T-helper 2 cell treated with Interferon-gamma antibody and Interleukin-4, amounts not matched to agents 5 μg/mL and 100 μg/mL, for 36 hours (primary cell): ENCODE measurements at places on chromosomes 16 and 17.

GRCh38 chr16:51084074-51084928 is 66.8 kb downstream of the SALL1 start:
- DNase-seq, result no peak

DNA sequence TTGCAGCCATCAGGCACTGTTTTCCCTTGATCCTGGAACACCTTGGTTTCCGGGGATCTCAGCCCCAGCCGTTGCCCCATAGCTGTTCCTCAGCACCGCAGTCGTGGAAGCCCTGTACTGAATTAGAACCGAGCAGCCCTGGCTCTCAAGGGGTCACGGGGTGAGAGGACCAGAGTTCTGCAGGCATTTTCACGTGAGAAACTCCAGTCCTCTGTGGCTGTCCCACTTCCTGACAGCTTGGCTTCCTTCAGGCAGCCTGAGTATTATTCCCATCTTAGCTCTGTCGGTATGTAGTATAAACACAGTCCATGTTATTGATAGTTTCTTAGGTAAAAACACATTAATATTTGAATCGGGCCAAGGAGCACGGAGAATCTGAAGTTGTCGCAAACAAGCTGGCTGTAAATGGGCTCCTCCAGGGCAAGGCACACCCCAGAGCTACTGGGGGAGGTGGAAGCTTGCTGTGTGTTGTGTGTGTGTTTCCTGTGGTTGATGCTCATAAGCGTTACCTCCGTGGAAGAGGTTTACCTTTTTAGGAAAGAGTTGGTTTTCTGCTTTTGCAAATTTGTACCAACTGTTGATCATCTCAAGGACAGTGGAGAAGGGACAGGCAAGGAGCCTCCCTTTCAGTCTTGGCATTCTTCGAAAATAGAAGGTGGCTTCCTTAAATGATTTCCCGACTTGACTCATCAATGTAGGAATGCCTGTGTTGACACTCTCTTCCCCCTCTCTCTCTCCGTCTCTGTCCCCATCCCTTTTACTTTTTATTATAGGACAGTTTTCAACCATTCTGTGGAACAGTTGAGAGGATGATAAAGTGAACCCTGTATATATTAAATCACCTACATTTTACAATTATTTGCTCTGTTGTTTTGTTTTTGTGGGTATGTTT is 208.9 kb upstream of the CHMP6 start:
- peak; percentile 46 for DNase-seq

DNA sequence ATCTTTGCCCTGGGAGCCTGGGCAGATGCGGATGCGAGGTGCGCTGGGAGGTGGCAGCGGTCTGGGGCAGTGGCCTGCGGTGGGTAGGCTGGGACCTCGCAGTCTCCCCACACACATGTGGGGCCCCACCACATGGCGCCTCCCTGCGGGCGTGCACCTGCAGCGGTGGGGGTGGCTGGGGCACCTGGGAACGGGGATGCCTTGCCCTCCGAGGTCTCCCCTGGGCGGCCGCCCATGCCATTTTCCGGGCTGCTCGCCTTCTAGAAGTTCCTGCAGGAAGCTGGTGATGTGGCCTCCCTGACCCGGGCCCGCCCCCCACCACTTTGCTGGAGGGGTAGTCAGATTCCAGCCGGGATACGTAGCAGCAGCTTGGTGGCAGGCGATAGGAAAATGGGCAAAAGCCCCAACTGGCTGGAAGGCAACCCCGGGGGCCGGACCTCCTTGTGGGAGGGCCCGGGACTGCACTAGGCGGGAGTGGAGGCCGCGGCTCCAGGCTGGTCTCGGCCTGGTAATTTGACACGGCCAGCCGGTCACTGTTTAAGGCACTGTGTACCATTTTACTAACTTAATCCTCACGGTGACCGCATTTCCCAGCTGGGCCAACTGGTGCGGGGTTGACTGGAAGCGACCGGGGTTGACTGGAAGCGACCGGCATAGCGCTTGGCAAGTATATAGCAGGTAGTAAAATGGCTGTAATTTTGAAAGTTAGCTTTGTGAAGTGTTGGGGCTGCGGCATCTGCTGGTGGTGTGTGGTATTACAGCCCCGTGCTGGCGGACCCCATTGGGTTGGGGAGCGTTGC is 38.5 kb downstream of the IGF2BP1 start:
- DNase-seq, result peak; percentile 8

DNA sequence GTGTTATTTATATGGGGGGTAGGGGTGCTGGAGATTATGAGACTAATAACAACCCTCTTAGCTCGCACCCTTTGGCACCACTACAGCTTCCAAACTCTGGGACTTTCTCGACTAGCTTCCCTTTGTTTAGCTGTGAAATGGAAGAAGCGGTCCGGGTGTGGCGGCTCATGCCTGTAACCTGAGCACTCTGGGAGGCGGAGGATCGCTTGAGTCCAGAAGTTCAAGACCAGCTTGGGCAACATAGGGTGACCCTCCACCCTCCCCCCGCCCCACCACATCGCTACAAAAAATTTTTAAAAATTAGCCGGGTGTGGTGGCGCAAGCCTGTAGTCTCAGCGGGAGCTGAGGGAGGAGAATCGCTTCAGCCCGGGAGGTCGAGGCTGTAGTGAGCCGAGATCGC is 814 bp upstream of the CDH3 start:
- DNase-seq, result no peak

GRCh38 chr17:65609286-65609685 is 47.8 kb upstream of the AXIN2 start:
- DNase-seq, result no peak

DNA sequence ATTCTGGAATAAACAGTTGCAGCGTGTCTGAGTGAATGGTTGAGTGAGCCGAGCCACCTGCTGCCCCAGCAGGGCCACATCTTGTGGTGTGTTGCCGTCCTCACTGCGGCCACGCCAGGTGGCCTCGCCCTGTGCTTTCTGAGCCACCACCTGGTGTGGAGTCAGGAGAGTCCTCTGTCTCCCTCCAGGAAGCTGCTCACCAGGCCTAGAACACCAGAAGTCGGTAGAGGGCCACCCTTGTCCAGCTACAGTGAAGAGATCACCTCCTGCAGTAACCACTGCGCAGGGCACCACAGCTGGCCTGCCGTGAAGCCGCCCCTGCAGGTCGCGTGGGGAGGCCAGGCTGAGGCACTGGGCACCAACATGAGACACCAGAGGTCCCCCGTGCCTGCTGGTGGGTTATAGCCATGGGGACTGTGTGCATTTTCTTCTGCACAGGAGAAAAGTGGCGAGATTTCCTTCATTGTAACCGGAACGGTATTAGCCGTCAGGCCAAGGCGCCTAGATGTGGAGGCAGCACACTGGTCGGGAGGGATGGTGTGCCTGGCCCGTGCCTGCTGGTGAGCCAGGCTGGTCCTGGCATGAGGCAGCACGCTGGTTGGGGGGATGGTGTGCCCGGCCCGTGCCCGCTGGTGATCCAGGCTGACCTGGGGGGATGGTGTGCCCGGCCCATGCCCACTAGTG is 28.9 kb upstream of the FOXK2 start:
- DNase-seq, result no peak

- no peak for DNase-seq
Observed at GRCh38 chr17:76360461-76360860, 6.7 kb upstream of the PRPSAP1 start.

- DNase-seq, result no peak
Observed at GRCh38 chr16:70290949-70291519, 1.7 kb upstream of the AARS1 start.

DNA sequence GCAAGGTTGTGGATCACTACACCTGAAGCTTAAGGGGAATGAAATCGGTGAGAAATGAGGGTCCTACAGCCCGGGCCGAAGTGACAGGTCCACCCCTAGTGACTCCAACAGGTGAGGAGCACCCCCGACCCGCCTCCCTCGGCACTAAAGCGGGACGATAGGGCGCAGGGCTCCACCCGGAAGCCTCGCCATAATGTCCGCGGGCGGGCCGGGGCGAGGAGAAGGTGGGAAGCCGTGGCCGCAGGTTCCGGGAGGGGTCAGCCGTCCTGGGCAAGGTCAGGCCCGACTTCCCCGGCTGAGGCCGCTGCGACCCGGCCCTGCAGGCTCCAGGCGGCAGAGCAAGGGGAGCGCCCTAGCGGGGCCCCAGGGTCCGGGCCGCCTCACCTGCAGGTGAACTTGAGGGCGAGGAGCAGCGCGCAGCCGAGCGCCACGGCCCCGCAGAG is 543 bp downstream of the TXNDC11 start:
- peak; percentile 47 for DNase-seq

DNA sequence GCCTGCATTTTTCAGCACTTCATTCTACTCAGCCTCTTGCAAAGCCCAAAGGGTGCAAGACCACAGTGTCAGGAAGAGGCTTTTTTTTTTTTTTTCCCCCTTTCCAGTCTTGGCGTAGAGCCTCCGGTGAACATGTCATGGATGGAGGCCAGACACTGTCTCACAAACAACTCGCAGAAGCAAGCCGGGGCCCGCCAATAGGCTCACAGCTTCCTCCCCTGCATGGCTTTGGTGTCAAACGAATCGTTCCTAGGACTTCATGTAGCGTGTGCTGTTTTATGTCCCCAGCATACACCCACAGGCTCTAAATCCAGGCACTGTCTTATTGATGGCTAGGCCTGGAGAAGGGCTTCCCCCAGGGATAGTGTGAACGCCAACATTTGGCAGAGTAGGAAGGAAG is 457.7 kb upstream of the MAF start:
- no peak for DNase-seq

DNA sequence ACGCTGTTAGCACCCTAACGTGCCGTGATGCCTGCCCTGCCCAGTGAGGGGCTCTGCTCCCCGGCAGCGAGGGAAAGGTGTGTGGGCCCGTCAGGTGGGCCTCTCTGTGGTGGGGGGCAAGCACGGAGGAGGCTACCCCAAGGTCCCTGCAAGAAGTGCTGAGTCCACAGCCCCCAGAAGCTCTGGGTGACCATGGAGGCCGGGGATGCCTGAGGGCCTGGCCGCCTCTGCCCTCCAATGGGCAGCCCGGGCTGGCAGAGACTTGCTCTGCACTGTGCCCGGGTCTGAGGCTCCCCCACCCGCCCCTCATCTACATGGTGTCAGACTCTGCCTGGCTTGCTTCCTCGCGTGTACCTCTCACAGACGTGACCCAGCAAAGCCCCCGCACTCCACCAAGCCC is 12.2 kb downstream of the SLC38A10 start:
- no peak for DNase-seq

DNA sequence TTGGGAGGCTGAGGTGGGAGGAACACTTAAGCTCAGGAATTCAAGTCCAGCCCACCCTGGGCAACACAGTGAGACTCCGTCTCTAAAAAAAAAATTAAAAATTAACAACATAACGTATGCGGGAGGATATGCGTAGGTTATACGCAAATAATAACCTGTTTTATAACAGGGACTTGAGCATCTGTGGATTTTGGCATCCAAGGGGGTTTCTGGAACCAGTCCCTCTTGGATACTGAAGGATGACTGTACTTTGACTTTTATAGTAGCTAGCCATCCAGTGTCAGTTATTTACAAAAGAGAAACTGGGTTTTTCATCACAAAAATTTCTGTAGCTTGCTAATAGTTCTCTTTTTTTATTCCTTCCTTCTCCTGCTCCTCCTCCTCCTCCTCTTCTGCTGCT is 64.5 kb downstream of the TNRC6C start:
- no peak for DNase-seq

GRCh38 chr16:1112506-1113184 is 16.6 kb upstream of the C1QTNF8 start:
- no peak for DNase-seq

DNA sequence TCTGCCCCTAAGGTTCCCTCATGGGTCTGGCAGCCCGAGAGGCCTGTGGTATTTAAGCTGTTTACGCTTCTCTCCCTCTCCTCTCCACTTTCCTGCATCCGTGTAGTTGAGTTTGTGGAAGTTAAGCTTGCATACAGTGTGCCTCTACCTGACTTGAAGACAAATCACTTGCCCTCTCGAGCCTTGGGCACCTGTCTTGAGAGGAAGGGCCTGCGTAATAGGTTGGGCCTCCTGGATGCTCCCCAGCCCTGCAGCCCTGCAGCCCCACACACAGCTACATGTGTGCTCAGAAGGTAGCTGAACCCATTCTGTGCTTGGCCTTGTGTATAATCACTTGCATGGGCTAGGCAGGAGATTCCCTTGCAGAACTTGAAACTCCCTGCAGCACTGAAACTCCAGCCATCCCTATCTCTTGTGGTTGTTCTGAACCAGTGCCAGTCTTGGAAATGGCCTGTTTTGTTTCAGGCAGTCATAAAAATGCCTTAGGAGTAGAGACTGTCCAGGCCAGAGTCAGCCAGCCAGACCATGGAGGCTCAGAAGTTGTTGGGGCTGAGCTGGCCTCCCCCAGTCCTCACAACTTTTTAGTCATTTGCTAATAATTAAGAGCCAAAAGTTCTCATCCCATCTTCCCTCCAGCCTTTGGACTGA is 134.6 kb downstream of the CLEC16A start:
- no peak for DNase-seq

- no peak for DNase-seq
Observed at GRCh38 chr17:72710834-72711233, 381.7 kb downstream of the SLC39A11 start.

DNA sequence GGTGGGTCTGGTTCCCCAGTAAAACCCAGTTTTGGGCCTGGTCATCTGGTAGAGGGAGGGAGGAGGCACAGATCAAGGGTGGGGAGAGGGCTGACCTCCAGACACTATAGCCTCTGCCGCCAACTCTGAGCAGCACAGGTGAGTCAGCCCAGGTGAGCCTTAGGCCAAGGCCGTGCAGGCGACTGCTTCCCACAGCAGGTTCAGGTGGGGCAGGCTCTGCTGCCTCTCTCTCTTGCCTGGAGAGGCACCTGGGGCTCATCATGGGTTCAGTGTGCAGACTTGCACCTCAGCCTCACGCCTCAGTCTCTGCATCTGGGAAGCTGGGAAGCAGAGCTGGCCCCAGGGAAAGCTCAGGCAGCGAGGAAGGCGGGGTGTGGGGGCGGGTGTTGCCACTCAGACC is 37.8 kb upstream of the IL34 start:
- no peak for DNase-seq

DNA sequence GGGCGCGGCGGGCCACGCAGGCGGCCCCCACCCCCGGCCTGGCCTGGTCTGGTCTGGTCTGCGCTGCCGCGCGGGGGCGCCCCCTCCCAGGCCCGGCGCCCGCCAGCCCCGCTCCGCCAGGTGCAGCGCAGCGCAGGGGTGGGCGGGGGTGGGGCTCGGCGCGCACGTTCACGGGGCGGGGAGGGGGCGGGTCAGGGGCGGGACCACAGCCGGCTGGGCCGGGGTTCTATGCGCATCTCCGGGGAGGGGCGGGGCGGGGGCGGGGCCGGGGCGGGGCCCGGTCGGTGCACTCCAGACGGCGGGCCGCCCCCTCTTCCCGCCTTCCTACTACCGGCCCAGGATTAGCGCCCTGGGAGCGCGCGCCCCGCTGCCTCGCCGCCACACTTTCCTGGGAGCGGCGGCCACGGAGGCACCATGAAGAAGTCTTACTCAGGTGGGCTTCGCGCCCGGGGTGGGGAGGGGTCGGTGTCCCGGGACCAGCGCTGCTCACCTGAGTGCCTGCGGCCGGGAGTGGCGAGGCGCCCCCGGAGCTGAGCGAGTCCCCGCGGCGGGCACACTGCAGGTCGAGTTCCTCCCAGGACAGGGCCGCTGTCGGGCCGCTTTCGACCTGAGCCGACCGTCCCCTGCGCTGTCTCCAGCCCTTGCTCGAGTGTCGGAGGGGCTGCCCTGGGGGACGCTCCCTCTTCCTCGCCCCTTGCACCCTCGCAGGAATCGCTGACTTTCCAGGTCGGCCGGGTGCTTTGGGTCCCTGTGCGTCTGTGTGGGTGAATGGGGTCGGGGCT is 140.5 kb downstream of the SEC14L1 start:
- peak; percentile 64 for DNase-seq

- no peak for DNase-seq
Observed at GRCh38 chr16:84555418-84556196, 51.1 kb upstream of the MEAK7 start.
